ENCODE measurements at places on chromosomes 5 and 9.

DNA sequence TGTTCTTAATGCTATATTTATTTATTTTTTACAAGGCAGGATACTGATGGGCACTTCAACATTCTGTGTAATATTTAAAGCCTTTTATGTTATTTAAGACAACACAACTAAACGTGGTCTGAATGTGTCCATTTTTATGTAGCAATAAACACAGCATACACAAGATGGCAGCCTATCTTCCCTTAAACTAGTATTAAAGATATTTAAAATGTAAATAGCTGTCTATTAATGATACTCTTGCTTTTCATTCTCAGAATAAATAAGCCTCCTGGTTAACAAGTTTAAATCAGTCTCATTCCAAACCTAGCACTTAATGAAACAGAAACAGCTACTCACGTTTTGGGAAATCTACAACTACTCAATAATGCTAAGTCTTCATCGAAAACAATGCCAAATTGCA lies 315.7 kb downstream of the MCTP1 start:
- no peak for DNase-seq

DNA sequence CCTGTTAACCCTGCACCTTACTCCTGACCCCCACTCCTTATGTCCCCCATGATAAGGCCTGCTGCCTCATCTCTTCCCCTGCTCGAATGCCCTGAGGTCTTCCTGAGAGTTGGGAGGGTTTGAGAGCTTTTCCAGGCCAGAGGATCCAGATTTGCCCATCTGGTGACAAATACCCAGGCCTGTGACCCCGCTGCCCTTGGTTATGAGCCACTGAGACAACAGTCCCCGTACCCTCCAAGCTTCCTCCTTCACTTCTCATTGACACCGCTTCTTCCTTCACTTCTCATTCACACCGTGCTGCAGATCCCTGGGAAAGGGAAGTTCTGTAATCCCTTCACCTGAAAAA lies 593 bp downstream of the GM2A start:
- DNase-seq, result no peak

- DNase-seq, result no peak
These were observed 73.8 kb downstream of the AMBP start for GRCh38 chr9:114004221-114004716.

- no peak for DNase-seq
These were observed 83.9 kb downstream of the PAPPA start for GRCh38 chr9:116237456-116237855.

- DNase-seq, result no peak
These were observed 112.5 kb downstream of the HMHB1 start for GRCh38 chr5:143924311-143924978.

DNA sequence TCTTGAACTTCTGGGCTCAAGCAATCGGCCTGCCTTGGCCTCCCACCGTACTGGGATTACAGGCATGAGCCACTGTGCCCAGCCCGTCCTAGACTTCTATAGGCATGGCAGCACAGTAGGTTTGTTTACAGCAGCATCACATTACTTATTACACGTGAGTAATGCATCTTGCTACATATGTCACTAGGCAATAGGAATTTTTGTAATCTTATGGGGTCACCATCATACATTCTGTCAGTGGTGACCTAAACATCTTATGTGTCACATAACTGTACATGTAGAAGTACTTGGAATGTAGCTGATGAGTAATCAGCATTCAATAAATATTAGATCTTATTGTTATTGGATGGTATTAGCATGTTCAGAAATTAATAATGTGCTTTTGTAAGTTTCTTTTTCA lies 22.9 kb upstream of the ABCA1 start:
- DNase-seq, result no peak

DNA sequence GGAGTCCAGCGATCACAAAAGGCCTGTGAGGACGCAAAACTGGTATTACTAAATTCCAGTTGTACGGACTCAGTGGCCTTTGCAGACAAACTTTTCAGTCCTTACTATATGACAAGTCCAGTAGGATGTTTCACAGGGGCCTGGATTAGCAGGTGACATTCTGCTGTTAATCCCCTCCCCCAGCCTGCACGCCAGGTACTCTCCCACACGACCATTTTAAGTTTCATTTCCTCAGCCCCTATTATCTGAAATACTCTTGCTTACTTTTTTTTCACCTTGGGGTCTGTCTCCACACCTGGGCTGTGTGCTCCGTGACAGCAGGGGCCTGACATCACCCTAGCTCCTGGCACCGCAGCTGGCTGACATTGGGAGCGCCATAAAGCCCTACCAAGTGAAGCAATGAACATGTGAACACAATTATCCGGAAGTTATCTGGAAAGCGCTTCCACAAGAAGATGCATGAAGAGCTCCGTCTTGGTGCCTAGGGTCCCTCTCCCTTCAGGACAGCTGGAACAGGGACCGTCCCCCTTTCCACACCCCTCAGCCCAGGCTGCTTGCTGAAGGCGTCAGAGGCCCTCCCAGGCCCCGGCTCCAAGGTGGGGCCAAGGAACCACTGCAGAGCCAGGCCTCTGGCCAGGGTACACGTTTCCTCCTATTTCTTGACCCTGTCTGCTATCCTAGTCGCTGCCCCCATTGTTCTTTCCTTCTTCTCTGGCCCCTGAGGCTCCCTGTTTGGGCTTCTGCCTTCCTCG lies 39.7 kb upstream of the ZNF622 start:
- no peak for DNase-seq

- no peak for DNase-seq
These were observed 306.6 kb downstream of the MLLT3 start for GRCh38 chr9:20315677-20316076.

DNA sequence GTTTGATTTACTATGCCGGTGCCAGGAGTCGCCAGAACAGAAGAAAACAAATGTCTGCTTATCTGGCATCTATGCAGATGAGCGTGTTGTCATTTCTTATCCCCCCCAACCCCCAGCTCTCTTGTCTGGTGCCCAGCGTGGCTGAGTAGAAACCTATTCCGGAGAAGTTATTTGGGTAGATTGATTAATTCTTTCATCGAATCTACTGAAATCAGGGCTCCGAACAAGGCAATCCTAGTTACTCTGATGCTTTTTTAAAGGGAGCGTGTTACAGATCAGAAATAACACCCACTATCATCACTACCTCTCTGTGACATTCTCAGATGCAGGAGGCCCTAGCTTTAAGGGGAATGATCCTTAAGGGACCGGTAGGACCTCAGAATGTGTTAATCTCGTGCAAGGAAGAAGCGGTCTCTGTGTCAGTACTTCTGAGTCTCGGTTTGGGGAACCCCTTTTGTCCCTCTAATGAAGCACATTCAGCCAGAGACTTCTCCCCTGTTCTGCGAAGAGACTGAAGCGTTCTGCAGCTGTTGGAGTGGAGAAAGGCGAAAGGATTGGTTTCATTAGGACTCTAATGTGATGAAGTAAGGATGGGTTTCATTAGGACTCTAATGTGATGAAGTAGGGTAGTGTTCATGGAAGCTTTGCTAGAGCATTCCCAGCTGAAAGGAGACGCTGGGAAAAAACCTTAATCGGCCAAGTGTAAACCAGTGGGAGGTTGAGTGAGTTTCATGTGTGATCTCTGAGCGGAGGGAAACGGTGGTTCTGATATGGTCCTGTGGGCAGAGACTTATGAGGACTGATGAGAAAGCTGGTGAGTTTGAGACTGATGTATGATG lies 1.5 kb downstream of the PIP5K1B start:
- DNase-seq, result no peak

DNA sequence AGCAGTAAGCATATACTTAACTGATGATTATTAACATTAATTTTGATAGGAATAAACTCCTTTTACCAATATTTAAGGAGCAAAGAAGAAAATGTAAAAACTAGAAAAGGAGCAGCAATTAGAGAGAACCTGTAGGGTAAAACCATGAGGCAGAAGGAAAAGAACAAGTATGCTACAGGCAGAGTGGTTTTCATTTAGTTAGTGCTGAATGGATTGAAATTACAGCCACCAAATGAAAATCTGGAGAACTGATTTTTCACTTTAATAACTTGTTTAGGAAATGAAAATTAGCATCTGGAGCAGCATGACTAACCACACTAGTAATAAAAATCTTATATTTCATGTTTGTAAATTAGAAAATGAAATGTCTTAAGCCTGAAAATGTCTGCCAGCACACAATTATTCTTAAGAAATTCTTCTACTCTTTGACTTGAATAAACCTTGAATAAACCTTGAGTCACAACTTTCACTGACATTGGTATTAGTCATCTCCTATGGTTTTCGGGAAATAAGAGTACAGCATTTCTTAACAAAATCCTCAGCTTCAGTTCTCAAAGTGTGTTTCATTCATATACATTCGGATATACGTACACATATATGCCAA lies 1504.9 kb upstream of the C9orf72 start:
- DNase-seq, result no peak

- DNase-seq, result no peak
These were observed 36.3 kb upstream of the STX17 start for GRCh38 chr9:99870126-99870525.

DNA sequence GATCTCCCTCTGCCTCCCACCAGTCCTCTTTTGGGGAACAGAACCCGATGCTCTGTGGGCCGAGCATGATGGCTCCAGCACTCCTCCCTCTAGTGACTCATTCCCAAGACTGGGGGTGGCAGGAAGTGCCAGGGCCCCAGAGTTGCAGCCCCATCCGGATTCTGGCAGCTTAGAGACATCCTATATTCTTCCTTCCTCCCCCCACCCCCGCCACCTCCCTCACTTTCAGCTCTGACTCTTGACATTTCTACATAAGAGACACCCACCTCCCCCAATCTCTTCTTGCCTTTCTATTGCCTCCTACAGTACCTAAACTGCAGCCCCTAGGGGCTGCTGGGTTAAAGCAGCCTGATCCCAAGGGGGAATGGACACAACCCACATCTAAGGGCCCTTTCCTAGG lies 47.1 kb upstream of the MATR3 start:
- DNase-seq, result peak; percentile 46

DNA sequence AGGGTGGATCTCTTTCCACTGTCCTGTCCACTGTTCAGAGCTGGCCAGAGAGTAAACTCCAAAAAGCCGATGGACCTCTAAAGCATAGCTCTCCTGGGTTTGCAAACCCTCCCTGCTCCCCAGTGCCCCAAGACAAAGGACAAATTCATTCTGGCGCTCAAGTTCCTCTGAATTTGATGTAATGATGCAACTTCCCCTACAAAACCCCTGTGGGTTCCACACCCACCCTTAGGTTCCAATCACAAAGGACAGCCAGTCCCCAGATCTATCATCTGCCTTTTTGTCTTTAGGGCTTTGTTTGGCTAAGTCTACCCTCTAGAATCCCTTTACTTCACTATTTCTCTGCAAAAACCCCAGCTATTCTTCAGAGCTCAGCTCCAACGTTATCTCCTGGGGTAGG lies 57.4 kb upstream of the SLC25A51 start:
- DNase-seq, result no peak

- DNase-seq, result no peak
These were observed 10.7 kb downstream of the OR2V1 start for GRCh38 chr5:181120306-181120705.

GRCh38 chr9:97900103-97900737 lies 22.1 kb downstream of the TRMO start:
- no peak for DNase-seq

GRCh38 chr9:103649086-103649485 lies 445.0 kb upstream of the SMC2 start:
- no peak for DNase-seq

GRCh38 chr9:14441976-14442651 lies 128.2 kb upstream of the NFIB start:
- DNase-seq, result no peak

GRCh38 chr5:78593465-78593864 lies 55.1 kb downstream of the LHFPL2 start:
- no peak for DNase-seq

DNA sequence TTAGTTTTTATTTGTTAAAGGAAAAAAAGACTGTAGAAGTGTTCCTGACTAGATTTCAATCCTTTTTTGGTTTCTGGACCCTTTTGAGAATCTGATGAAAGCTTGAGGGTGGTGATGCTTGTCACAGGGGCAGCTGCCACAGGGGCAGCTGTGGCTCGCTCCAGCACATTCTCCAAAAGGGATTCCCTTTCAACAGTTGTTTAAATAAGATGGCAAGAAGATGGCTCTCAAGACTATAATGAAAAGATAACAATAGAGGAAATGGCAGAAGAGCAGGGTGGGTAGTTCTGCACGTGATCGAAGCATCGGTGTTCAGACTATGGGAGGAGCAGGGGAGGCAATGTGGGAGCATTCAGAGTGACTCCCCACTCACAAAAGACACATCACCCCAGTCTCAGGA lies 46.5 kb upstream of the TNFAIP8 start:
- no peak for DNase-seq

GRCh38 chr5:74951865-74952264 lies 85.7 kb upstream of the FAM169A start:
- DNase-seq, result no peak

DNA sequence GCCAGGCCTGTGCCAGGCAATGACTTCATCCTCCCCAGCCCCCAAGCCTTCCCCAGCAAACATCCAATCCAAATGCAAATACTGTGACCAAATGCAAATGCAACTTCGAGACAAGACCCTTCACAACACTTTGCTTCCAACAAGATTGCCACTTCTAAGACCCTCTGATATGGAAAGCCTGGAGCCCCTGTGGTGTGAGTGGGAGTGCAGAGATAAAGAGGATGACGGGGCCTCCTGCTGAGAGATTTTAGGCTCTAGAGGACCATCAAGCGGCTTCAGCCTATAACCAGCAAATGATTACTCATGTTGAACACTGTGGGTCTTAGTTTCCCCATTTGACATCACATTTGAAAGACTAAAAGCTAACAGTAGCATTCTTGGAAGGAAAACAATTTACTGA lies 46.6 kb upstream of the GABRP start:
- no peak for DNase-seq

DNA sequence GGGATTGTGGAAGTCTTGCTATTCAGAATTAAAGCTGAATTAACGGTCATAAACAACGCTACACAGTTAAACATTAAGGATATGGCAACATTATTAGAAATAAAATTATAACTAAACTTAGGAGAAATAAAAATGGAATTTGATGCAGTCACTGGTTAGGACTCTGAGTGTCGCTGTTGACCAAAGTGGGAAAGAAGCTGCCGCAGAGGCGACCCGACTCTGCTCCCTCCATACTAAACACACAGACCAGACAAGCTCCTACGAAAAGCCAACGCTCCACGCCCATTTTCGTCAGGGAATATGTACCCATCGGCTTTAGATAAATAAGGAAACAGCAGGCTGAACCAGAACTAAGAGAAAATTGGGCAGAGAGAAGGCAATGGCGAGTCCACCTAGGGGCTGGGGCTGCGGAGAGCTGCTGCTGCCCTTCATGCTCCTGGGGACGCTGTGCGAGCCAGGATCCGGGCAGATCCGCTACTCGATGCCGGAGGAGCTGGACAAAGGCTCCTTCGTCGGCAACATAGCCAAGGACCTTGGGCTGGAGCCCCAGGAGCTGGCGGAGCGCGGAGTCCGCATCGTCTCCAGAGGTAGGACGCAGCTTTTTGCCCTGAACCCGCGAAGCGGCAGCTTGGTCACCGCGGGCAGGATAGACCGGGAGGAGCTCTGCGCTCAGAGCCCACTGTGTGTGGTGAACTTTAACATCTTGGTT lies at the start of gene PCDHGA5:
TSS of gene PCDHGA5 (plus strand) at position 211 of the 709 bp plus-strand sequence. CDS start at position 380, 169 bp downstream.
- no peak for DNase-seq
